A172 (cell line): ENCODE measurements at places on chromosomes 4 and X. TPM values are rescaled to one million over a fixed set of nuclear protein-coding genes. Genes with fewer than 3 reads are reported as not detected.
A peak's percentile ranks its signal among the peaks of the same experiment; 100 is the strongest.

The GAGE12E gene
- not detected in 2 replicates for total RNA-seq

The SLC6A14 gene
- not detected in 2 replicates for total RNA-seq

The HPSE gene
- 1.3 and 2.3 TPM in 2 replicates for total RNA-seq

The C4orf51 gene
- not detected in 2 replicates for total RNA-seq

The DCAF16 gene
- total RNA-seq = 26.8 and 32.1 TPM in 2 replicates

The ASB12 gene
- not detected in 2 replicates for total RNA-seq

The ITIH6 gene
- total RNA-seq = not detected in 2 replicates

The CSAG2 gene
- not detected in 2 replicates for total RNA-seq

The CT45A2 gene
- total RNA-seq = not detected in 2 replicates

The MAGEA12 gene
- total RNA-seq = 0.96 and 1.8 TPM in 2 replicates

The LANCL3 gene
- 0.47 and 0.62 TPM in 2 replicates for total RNA-seq

The RENBP gene
- total RNA-seq = 0.62 TPM in 2 replicates

The HSFX1 gene
- 0.19 and 0.84 TPM in 2 replicates for total RNA-seq

The SERPINA7 gene
- total RNA-seq = not detected in 2 replicates

The GRID2 gene
- not detected in 2 replicates for total RNA-seq

The RHOXF2 gene
- not detected in 2 replicates for total RNA-seq

The TASL gene
- total RNA-seq = not detected in 2 replicates

GRCh38 chr4:84852081-84852480, 114.4 kb downstream of the WDFY3 start:
- peak; percentile 19 for DNase-seq

GRCh38 chr4:156391325-156391653, 437.6 kb upstream of the CTSO start:
- no peak for DNase-seq

GRCh38 chr4:7189475-7190277, 2.7 kb upstream of the SORCS2 start:
- DNase-seq = no peak

DNA sequence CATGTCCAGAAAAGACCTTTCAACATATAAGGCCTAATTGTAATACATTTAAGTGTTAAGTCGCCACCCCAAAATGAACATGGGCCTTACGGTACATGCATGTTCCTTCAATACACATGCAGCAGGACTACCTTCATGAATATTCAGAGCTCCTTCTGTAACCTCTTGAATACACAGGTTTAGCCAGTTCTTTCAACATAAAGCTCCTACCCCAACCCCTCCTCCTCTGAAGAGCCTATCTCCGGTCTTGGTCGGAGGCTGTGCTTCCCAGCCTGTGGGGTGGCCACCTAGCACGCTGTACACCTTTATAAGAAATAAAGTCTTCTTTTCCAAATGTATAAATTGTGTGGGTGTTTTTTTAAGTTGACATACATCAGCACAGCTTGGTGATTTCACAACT, 28.3 kb downstream of the NPY5R start:
- no peak for DNase-seq

DNA sequence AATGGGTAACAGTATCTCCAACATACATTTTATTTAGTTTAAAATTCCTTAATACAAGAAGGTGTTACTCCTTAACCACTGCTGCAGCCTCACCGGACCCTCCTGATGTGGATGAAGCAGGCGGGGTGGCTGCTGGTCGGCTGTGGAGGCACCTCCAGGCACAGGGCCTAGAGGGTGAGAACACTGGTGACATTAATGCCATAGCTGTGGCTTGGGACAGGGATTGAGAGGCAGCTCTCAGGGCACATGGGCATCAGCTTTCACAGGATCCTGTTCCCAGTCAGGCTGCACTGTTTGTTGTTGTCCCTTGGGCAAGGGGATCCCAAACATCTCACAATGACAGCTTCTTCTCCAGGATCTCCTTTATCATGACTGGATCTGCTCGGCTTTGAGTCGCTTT, 90.0 kb downstream of the GATB start:
- no peak for DNase-seq

DNA sequence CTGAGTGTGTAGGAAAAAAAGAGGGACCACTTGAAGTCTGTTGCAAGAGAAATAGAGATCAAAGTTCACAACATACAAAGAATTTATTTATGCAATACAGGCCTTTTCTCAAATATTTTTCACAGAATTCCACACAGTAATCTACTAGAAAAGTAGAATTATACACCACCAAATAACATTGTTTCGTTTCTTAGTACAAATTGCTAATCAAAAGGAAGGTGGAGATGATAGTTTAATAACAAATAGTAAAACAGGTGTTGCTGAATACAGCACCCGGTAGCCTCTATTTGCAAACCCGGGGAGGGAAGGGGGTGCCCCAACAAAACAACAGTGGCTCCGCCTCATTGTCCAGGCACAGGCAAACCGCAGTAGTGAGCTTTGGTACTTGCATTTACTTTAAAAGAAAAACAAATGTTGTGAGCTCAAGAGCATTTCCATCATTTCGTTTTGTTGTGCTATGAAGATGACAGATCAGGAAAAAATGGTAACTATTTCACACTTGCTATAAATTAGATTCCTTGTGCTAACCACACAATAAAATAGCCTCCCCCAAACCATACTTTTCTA, 186.4 kb downstream of the DCLK2 start:
- DNase-seq = no peak

GRCh38 chr4:68734095-68734494, 63.6 kb upstream of the UGT2B15 start:
- no peak for DNase-seq

DNA sequence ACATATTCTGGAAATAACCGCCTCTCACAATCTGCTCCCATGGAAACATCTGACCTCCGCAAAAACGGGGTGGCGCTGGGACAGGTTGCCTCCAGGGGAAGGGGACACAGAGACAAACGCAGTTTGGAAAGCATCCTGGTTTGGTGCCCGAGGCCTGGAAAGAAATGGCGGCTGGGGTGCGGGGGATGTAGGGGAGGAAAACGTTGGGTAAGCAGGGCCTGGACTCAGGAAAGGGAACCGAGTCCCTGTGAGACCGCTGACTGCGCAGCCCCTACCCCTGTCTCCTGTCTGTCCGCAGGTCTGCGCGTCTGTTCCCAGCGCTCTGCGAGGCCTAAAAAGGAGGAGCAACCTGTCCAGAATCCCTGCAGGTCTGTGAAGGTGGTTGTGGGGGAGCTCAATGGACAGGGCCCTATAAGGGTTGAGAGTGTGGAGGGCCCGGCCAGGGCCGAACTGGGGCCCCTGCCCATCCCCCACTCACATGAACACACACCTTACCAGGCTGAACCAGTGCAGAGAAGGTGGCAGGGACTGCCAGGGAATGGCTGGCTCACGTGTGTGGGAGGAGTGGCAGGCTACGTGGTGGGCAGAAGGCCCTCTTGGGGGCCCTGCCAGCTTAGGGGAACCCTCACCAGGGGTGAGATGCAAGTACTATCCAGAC, 672 bp downstream of the TCEAL3 start:
- no peak for DNase-seq

DNA sequence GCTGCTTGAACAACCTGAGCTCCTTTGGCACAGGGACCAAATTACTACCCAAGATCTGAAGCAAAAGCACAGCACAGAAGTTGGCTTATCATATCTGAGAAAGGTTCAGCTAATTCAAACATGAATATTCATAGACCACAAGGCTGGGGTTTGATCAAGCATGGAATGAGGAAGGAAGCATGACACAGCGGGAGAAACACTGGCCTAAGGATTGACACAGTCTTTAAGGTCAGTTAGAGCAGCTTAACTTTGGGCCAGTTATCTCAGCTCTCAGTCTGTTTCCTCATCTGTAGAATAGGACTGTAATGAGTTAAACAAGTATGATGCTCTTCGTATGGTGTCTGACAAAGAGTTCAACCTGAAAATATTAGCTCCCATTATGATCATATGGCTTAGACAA, 88.5 kb upstream of the CBR4 start:
- DNase-seq = no peak

GRCh38 chr4:17398035-17398434, 113.9 kb downstream of the QDPR start:
- no peak for DNase-seq

DNA sequence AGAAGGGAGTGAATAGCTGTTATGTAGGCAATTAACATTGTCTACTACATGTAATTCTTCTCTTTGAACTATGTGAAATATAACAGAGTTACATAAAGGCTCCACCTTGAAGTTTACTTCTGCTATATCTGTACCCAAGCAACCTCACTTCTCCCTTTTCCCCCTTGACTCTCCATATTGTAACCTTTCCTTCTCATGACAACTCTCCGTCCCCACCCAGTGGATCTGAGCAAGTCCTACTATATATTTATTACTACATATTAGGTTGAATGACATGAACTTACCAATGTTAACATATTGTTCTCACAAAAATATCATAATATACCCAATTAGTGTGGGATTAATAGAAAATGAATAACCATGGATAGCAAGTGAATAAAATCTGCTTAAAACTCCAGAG, 93.2 kb upstream of the ATP8A1 start:
- no peak for DNase-seq

DNA sequence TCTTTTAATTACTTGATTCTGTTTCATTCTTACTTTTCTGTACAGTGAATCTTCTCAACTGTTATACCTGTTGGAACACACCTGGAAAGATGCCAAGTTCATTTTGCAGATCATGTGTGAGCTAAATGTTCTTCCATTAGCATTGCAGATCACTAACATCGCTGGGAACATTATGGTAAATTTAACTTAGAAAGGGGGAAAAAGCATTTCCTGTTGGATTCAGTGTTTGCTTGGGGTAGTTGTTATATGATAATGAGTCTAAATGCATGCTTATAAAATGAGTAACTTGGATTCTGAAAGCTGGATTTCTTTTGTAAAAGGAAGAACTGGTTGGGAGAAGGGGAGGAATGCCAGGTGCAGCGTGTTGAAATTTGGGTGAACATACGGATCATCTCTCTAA, 47.6 kb downstream of the POLA1 start:
- DNase-seq = no peak

DNA sequence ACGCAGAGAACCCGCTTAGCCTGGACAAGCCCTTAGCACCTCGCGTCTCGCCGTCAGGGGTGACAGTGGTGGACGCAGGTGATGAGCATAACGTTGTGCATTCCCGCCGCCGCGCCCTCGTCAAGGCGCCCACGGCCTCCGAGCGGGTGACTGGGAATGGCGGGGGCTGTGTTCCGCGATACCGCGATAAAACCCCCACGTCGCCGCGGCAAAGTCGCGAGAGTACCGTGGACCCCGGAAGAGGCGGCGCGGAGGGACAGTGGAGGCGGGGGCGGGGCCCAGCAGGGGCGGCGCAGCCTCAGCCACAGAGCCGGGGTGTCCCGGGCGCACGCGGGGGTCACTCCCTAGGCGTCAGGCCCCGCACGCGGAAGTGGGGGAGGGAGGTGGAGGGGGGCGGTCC, 53.8 kb downstream of the ZFYVE28 start:
- DNase-seq = no peak

DNA sequence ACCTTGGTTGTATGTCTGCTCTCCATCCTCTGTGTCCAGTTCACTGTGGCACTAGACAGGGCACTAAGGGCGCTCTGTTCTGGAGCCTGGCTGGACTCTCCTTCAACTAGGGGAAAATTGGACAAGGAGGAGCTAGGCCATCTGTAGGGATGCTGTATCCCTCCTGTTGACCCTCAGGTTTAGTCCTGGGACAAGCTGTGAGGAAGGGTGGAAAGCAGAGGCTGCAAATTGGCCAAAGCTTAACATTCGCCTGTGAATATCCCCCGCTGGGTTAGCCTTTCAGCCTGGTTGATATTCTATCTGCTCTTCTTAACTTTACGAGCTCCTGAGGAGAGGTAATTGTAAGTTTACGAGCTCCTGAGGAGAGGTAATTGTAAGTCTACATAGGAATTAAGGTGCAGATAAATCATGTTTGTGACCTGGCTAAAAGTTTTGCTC, 64.4 kb upstream of the ENPEP start:
- DNase-seq = no peak

DNA sequence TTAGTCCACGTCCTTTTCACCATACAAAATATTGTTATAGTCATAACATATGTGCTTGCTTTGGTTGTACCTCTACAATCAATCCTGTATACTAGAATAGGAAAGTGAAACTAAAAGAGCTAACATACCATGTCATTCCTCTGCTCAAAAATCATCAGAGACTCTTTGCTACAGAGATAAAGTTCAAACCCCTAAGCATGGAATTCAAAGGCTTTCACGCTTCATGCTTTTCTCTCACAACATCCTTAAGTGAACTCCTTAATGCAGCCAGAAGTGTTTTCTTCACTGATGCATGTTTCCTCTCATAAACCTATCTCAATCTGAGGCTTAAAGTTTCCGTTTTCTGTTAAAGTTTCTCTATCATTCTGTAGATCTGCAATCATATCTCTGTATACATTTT, 744.6 kb upstream of the IGFBP7 start:
- no peak for DNase-seq

GRCh38 chr4:24237709-24238108, 346.6 kb downstream of the DHX15 start:
- DNase-seq = no peak

GRCh38 chrX:20681683-20682082, 415.0 kb upstream of the RPS6KA3 start:
- DNase-seq = no peak

GRCh38 chrX:3351276-3351675, 4.8 kb upstream of the MXRA5 start:
- DNase-seq = no peak

DNA sequence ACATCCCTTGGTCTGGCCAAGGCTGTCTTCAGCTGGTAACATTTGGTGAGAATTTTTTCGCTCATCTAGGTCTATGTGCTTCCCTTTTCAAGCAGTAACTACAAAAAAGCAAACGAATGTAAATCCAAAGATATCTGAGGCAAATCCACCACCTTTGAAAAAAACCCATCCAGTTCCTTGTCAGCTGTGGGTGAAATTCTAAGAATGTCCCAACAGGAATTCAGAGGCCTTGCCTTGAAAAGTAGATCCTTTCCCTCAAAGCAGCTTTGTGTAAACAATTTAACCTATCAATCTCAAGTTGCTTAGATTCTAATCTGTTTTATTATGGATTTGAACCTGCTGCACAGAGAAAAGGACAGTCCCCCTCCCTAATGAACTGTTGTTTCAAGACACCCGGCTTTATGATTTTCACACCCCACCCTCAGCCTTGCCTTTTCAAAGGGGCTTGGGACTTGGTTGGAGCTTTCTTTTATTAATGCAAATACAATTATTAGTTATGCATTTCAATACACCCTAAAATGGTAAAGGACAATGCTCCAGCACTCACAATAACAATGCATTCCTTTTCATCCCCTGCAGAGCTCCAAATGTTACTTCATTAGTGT, 166.6 kb downstream of the LDB2 start:
- no peak for DNase-seq

DNA sequence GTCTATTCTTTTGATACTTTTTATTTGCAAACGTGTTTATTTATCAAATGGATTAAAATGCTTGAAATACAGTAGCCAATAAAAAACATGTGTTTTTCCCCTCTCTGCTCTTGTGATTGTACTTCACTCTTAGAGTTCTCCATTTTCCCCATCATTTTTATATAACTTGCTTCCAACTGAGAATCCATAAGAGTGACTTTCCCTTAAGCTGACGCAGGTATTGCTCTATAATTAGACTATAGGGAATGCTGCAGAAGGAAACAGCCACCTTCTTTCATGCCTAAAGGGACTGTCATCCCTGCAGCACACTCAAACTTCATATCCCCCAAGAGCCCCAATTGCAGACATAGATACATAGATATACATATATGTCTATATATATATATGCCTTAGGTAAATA, 456.9 kb downstream of the ADGRL3 start:
- no peak for DNase-seq
